T-helper 17 cell (primary cell): ENCODE measurements at places on chromosomes 2 and 18. TPM values are rescaled to one million over a fixed set of nuclear protein-coding genes. Genes with fewer than 3 reads are reported as not detected.

DNA sequence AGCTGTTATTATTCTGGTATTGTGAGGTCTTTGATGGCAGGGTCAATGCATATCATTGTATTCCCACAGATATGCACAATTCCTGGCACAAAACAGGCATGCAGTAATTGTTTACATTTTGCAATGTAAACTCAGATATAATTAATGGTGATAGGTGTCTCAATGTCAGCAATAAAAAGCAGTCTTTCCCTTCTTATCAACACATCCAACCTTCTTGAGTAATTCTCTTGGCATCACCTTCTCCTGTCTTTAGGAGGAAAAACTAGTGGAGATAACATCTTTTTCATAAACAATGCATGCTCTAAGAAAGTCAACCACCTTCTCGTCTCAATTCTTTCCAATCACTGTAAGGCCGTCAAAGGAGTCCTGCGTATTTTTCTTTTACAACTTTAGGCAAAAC is 313.3 kb upstream of the GULP1 start:
- no peak for DNase-seq

GRCh38 chr2:237011206-237011795 is 74.4 kb upstream of the COPS8 start:
- DNase-seq, result no peak

The BOLL gene
- total RNA-seq, result not detected

The FHOD3 gene
- total RNA-seq, result not detected

DNA sequence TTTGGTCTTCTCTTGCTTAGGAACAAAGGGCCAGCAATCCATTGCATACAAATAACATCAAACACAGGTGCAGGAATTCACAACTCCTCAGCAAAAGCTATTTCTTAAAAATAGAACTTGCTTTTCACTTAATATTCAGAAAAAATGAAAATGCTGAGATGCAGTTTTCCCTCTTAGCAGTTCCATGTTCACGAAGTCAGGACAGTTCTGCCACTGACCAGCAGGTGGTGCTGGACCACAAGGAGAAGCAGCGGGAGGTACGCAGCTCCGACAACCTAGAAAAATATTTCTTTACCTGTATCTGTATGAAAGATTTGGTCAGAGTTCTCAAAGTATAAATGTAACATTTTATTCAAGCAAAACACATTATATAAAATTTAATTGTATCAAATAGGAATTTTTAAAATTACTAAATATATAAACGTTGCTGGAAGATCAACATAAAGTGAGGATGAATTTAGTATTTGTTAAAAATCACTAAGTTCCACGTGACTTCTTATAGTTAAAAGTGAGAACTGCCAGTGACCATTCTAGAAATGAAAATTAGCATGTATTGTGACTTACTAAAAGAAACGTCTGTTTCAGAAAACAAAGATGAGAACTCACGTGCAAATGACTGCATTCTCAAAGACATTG is 48.8 kb downstream of the ADNP2 start:
- peak; percentile 37 for DNase-seq

The RGPD3 gene
- total RNA-seq, result 0.37 TPM

DNA sequence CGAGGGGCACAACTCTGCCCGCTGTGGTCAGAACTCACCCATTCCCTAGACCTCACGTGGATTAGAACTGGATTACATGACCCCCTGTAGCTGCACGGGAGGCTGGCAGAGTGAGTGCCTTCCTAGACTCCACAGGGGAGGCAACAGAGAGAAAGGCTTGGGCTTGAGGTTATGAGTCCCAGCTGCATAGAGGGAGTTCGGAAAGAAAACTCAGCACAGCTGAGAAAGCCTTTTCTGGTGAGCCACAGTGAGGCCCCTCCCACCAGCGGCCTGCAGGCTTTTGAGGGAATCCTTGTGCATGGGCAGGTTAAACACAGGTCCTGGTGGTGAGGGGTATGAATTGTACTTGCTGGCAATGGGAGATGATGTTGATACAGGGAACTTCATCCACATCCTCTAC is 217.3 kb downstream of the FHOD3 start:
- DNase-seq, result no peak

GRCh38 chr18:49510393-49511115 is 23.5 kb upstream of the C18orf32 start:
- peak; percentile 23 for DNase-seq
